ENCODE measurements at places on chromosomes 6 and 20. TPM values are rescaled to one million over a fixed set of nuclear protein-coding genes. Genes with fewer than 3 reads are reported as not detected.

The ADGB gene
- total RNA-seq: not detected

DNA sequence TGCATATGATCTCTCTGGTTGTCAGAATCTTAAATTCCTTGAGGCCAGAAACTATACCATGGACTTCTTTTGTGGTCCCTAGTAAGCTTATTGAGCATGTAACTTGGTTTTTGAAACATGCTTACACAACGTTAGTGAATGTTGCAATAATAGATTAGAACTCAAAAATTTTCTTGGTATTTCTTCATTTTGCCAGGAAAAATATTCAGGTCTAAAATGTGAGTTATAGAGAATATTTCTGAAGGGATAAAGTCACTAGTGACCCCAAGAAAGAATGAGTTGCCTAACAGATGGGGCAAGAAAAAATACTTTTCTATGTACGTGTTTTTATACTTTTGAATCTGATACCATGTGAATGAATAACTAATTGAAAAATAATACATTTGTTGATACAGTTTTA lies 195.4 kb downstream of the TFAP2A start:
- DNase-seq: no peak

The SMIM26 gene
- 34.1 TPM for total RNA-seq

The SLC32A1 gene
- total RNA-seq: not detected

DNA sequence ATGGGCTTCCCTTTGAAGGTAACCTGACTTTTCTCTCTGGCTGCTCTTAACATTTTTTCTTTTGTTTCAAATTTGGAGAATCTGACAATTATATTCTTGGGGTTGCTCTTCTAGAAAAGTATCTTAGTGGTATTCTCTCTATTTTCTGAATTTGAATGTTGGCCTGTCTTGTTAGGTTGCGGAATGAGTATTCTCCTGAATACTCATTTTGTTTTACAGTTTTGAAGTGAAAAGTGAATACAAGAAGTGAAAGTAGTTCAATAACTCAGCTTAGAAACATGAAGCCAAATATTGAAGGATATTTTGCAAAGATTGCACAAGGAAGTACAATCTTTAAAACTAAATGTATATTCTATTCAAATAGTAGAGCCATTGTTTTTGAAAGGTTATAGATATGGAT lies 120.2 kb upstream of the MAP3K4 start:
- DNase-seq: no peak

DNA sequence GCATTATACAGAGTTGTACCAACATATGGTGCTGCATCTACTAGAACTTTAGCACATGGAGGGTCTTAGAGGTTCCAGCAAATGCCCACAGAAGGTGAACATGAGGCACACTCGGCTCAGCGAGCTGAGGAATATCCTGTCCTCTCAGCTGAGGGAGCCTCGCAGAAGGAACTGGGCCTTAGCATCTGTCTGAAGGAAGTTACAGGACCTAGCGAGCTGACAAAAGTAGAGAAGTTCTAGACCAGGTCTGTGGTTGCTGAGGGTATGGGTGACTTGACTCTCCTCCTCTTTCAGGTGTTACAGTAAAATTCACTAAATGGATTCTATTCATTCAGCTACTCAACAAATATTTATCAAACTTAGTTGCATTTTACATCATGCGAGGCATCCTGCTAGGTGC lies 157.2 kb downstream of the ZDHHC14 start:
- DNase-seq: no peak

The SLC26A8 gene
- not detected for total RNA-seq

DNA sequence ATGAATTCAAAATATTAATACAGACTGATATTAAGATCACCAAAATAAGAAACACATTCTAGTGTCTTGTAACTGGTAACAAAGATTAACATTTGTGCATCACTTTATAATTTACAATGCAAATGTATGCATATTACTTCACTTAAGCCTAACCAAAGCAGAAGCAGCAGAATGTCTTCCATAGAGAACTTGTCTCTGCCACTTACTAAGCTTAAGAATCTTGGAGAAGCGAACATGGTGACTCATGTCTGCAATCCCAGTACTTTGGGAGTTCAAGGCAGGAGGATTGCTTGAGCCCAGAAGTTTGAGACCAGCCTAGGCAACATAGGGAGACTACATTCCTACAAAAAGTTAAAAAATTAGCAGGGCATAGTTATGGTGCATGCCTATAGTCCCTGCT lies 18.8 kb downstream of the AK9 start:
- DNase-seq: no peak

The C20orf141 gene
- total RNA-seq: not detected

GRCh38 chr6:105273589-105273988 lies 93.8 kb upstream of the POPDC3 start:
- no peak for DNase-seq

The EEF1A2 gene
- 20.5 TPM for total RNA-seq

The HLA-DOB gene
- not detected for total RNA-seq
